ENCODE measurements at places on chromosomes 2 and 18.

DNA sequence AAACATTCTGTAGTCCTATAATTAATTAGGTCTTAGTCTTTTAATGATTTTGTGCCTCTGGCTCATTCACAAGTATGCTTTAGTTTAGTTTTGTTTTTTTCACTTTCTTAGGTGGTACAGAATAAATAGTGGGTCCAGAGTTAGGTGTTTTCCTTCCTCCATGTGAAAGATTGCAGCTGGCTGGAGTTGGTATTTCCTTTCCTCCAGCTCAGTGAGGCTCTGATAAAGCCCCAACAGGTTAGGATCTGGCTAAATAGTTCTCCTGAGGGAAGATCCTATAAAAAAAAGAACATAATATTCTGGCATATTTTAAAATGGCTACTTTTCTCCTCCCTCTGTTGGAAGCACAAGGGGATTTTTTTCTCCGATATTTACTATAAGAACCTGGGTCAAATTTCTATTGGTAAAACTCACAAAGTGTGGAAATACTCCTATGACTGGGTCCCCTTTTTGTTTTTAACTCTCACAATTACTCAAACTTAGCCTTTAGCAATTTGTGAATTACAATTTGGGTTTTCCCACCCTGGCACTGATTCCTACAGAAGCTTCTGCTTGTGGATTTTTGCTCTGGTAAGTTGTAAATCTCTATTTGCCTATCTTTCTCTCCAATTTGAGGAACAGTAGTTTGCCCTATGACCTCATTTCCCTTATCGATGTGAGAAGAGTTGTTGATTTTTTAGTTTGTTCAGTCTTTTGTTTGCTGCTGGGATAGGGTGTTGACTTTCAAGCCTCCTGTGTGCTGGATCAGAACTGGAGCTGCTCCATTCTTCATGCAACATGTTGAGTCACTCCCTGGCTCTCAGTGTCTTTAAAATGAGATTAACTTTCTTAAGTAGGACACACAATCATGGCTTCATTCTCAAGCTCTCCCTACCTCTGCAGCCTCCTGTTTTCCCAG is 500.9 kb downstream of the RNF144A start:
- no peak for DNase-seq

DNA sequence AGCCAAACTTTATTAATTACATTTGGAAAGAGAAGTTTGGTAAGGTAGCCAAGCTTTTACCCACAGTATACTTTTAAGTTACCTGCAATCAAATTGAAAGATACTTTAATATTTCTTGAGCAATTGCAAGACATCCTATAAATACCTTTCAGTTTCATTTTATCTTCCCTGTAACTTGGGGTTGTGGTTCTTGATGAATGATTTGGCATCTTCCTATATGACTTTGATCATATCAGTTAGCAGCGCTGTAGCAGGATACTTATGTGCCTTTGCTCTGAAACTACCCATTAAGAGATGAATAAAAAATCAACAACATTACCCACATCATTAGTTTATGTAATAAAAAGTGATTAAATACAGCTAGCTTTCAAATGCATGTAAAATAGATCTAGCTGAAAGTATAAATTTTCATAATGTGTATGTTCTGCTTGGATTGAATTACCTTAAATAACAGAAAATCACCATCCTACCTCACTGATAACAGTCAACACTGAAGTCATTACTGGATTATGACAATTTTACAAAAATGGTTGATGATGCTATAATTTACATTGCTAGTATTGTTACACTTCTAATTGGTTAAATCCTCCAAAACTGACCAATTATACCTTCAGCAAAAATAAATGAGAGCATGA is 50.4 kb downstream of the MMADHC start:
- DNase-seq: no peak

DNA sequence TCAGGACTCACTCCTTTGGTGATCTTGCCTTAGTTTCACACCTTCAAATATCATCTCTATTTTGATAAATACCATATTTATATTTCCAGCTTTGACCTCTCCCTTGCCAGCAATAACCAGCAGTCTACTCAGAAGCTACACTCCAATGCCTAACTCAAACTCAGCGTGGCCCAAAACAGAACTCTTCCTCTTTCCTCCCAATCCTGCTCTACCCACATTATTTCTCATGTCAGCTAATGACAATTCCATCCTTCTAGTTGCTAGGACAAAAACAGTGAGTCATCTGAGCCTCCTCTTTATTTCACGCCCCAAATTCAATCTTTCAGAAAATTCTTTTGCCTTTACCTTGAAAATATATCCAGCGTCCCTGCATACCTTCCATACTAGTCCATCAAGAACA is 23.5 kb downstream of the CYRIA start:
- no peak for DNase-seq

GRCh38 chr2:71613953-71614925 is 160.9 kb downstream of the DYSF start:
- DNase-seq: peak; percentile 1

DNA sequence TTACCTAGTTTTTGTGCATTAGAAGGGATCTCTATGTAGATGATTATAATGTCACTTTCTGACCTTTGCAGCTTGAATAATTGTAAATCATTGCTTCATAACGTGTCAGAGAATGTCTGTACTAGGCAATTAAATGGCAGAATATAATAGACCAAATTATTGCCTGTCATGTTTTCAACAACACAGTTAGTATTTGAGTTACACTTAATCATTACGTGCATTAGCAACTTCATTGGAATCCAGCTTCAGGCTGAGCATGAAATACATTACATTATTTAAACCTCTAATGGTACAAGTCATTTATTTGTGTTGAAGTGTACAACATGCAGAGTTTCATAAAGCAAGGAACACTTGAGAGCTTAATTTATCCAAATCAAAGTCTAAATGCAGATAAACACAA is 48.0 kb downstream of the ZNF407 start:
- DNase-seq: no peak

GRCh38 chr2:35081001-35081621 is 1274.5 kb upstream of the CRIM1 start:
- no peak for DNase-seq

DNA sequence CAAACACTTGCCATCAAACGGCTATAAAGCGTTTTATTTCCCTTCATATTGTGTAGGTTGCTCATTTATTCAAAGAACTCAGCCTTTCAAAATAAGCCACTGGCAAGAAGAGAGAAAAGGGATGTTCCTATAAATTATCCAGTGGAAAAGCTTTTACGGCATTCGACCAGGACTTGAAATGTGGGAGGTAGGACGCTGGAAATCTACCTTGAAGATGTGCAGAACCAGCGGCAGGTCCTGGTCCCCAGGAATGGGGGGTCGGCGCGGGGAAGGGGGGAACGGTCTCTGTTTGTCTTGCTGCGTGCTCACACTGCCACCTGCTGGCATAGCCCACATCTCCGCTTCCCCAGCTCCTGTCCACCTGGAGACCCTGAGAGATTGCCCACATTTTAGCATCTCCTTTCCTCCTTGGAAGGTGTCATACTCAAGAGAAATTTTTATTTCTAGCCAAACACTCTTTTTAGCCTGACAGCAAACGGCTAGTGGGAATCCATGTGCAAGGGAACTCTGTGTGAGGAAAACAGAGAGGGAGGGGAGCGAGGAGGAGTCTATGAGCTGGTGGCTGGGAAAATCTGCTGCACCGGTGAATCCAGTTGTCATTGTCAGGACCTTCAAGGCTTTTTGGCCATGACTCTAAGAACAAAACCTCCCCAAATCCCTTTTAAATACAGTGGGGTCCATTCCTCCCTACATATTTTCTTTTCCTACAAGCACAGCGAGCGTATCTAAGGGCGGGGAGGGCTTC is 349.0 kb upstream of the PKDCC start:
- no peak for DNase-seq

DNA sequence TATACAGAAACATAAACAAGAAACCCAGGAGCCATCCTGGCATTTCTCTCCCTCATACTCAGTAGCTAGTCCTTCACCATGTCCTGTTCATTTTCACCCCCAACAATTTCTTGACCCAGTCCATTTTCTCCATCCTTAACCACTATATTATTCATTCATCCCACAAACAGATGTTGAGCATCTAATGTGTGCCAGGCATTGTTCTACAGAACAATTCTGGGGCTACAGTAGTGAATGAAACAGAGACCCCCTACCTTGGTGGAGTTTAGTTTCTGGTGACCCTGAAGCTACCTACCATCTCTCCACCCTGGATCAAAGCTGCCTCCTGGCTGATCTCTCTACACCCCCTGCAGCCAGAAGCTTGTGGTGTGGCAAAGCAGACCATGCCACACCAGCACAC is 27.5 kb upstream of the BZW1 start:
- no peak for DNase-seq

GRCh38 chr2:222774941-222775340 is 85.9 kb upstream of the ACSL3 start:
- DNase-seq: no peak

- DNase-seq: no peak
These were observed 84.9 kb downstream of the BAZ2B start for GRCh38 chr2:159531475-159531874.

GRCh38 chr18:77766421-77766820 is 516.8 kb downstream of the GALR1 start:
- no peak for DNase-seq

DNA sequence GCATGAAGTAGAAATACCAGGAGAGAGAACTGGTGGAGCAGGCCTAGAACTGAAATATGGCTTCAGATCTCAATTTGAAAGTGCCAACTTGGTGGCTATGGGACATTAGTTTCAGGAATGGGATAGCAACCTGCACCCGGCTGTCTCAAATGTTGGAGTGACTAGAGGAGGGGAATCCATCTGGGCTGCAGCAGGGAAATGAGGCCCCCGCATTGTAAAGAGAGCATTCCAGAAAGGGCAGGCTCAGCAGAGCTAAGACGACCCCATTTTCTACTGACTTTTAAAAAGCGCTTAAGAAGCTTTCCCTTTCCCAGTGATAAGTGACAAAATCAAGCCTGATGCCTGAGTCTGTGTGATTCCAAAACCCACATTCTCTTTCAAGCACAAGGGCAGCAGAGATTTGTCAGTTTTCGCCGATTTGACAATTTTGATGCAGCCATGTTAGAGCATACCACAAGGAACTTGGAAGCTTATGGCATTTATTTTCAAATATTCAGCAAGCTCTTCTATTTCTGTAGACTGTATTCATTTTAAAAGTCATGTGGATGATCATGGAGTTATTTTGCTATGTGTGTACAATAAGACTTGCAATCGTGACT is 119.8 kb upstream of the ARHGAP28 start:
- no peak for DNase-seq

DNA sequence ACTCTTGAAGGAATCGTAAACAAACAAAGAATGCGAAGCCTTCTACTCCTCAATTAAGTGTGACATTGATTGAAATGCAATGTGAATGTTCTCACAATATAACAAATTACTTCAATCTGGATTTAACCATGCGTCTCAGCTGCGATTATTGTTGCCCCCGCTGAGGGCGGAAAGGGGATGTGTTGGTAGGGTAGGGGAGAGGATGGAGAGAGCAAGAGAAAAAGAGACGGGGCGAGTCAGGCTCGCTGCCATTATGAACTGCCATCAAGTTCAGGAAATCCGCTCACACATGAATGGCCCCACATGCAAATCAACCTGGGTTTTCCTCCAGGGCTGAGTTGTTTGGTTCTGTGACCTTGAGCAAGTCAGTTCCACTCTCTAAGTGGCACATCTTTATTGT is 129.8 kb downstream of the PXDN start:
- DNase-seq: no peak

GRCh38 chr2:32314886-32315285 is 37.2 kb downstream of the YIPF4 start:
- DNase-seq: no peak

DNA sequence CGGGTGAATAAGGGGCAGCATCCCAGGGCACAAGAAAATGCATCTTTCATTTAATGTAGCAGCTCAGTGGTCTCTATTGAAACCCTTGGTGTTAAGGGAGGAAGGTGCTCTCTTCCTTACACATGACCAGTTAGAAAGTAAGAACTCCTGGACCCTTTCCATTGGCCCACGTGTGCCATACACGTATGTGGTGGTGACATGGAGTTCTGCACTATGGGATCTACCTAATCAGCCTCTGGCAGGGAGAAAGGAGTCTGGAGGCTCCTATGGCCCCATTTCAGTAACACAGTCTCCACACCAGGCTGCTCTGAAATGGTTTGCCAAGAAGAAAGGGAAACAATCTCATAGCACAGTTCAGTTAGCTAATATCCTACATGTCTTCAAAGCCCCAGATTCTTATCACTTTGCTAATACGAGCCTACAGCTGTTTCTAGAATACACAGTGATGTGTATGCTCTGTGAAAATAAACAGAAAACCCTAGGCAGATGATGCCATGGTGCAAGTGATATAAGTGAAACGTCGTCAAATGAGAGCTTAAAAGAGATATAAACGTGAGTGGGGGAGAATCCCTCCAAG is 7.0 kb downstream of the EFEMP1 start:
- no peak for DNase-seq

GRCh38 chr2:113406114-113406513 is 31.4 kb upstream of the ZNG1B start:
- no peak for DNase-seq

DNA sequence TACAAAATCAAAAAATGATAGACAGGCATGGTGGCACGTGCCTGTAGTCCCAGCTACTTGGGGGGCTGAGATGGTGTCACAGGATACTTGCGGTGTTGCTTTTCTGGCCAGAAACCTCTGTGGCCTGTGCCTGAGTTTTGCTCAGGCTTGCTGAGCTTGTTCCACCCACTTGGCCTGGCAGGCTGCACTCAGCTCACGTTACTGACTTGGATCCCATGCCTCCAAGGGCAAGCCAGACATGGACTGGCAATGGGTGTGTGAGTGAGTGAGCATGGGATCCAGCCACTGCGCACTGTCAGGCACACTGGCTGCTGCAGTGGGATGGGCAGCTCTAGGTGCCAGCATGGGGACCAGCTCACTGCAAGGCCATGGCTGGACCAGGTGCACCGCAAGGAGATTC is 67.9 kb downstream of the NCAPH start:
- no peak for DNase-seq

GRCh38 chr18:50203801-50204604 is 9.1 kb upstream of the MYO5B start:
- DNase-seq: no peak

DNA sequence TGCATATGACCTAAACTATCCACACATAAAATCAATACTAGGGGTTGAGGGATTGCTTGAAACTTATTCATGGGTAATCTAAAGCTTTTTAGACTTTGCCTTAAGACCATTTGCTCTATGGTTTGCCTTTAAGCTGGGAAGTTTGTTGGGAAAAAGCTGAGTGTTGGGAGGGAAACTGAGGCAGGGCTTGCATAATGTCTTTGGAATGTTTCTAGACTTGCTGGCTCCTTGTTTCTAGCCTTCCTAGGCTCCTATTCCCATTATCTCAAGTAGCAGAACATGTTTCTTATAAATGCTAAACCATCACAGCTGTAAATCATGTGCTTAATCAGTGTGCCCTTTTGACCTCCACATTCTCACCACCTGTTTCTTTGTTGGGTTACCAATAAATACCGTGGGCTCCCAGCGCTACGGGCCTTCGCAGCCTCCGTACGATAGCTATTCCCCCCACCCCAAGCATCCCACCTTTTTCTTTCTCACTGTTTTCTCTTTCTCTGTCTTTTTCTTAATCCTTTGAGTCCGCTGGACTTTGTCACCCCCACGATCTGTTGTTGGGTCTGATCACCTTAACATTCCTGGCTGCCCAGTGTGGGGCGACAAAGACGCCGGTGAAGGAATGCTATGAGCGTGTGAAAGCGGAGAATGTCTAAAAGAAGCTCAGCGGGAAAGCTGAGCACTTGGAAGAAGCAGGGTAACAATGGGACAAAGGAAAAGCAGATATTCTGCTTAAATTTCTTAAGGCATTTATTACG is 49.4 kb upstream of the CWC22 start:
- no peak for DNase-seq

GRCh38 chr2:166841679-166842078 is 46.6 kb upstream of the XIRP2 start:
- DNase-seq: no peak

Measured in activated CD4-positive, alpha-beta T cell treated with anti-CD3 and anti-CD28 coated beads for 1 hour (primary cell).